ENCODE measurements at places on chromosomes 3 and 15.

DNA sequence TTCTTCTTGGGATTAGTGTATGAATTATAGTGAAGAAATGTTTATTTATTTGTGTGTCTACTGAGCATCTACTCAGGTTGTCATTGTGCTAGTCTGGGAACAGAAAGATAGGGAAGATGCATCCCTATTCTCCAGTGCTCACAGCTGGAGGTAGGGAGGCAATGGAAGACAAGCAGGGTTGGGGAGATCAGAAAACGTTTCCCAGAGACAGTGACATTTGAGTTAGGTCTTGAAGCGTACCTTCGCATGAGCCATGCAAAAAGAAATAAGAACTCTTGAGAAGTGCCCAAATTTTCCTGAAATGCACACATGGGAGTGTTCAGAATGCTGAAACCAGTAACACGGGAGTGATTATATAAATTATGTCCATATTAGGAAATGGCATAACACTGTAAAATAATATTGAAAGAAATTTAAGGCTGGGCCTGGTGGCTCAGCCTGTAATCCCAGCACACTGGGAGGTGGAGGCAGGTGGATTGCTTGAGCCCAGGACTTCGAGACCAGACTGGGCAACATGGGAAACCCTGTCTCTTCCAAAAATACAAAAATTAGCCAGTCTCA, 5.3 kb upstream of the CEMIP start:
- no peak for DNase-seq

DNA sequence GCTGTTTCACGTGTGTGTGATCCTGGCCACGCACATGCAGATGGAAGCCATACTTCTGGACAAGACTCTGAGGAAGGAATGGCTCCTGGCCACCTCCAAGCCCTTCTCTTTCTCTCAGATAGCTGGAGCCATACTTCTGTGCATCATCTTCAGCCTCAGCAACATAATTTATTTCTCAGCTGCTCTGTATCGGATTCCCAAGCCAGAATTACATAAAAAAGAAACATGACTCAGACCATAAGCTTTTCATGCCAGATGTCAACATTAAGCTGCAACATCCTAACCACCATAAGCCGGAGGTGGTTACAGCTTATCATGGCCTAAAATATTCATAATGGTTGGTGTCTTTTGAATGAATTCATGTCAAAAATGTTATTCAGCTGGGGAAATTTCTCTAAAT, 10.6 kb upstream of the KIF23 start:
- DNase-seq, result no peak

DNA sequence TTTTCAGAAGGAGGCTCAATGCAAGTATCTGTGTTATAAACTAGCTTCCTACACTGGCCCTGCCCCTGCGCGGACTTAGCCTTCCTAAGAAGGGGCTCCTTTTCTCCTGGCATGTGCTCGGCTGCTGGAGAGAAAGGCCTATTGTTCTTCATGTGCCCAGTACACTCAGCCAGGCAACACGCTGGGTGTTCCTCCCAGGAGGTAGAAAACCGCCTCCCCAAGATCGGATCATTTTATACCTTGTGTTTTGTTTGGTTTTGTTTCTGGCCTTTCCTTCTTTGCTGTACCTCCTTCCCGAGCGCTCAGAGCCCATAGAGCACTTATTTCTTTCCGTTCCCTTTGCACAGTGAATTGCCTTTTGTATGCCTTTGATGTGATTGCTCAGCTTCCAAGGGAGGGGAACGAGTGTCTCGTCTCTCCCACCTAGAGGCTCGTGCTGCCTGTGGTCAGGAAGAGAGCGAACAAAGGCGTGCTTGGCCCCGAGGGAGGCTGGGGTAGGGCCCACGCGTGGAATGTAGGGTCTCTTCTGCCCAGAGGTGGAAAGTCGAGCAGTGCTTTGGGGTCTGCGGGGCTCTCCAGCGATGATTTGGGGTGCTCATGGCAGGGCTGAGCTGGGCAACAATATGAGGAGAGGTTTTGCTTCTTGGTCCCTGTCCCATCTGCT, 30.0 kb downstream of the CCNL1 start:
- DNase-seq, result peak; percentile 36

GRCh38 chr3:140177943-140178342, 243.0 kb downstream of the CLSTN2 start:
- DNase-seq, result no peak

DNA sequence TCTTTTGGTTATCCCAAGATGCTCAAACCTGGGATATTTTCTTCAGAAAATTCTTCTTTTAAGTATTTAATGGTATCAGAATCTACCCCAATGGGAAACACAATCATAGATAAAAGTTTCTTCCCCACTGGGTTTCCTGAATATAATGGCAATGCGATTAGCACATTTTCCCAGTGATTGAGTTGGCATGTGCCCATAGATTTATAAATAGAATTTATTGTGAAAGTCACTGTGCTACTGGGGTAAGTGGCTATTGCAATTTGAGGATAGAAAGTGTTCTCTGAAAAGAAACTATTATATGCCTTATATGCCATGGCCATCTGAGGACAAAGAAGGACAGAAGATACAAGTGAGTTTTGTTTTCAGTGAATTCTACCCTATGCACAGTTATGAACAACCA, 99.0 kb upstream of the RBMS3 start:
- DNase-seq, result no peak

DNA sequence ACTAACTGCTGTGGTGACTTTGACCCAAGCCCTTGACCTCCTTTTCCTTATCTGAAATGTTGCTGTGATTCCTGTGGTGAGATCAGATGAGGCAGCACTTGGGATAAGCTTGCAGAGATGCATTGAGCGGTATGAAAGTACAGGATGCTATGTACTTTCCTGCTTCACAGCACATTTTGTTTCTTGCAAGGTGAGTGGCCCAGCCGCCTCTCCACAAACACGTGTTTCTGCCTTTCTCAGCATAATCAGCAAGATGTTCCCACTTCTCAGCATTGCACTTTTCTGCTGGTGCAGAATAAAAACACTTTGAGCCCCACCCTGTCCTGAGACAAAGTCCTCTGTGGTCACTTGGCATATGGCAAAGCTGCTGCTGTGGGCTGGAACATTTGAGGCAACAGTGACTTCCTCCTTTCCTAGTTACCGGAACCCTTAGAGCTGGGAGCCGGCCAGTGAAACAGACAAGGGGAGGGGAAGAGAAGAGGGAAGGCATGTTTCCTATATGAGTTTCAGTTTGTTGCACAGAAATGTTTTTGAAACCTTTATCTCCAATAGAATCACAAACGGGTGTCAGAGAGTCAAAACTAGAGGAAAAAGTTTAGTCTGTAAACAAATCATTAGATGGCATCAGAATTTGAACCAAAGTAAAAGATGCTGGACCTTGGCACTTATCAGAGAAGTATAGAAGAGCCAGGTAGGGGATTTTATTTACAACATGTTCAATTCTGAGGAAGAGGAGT, 5.0 kb downstream of the NUDT16 start:
- DNase-seq, result peak; percentile 44

DNA sequence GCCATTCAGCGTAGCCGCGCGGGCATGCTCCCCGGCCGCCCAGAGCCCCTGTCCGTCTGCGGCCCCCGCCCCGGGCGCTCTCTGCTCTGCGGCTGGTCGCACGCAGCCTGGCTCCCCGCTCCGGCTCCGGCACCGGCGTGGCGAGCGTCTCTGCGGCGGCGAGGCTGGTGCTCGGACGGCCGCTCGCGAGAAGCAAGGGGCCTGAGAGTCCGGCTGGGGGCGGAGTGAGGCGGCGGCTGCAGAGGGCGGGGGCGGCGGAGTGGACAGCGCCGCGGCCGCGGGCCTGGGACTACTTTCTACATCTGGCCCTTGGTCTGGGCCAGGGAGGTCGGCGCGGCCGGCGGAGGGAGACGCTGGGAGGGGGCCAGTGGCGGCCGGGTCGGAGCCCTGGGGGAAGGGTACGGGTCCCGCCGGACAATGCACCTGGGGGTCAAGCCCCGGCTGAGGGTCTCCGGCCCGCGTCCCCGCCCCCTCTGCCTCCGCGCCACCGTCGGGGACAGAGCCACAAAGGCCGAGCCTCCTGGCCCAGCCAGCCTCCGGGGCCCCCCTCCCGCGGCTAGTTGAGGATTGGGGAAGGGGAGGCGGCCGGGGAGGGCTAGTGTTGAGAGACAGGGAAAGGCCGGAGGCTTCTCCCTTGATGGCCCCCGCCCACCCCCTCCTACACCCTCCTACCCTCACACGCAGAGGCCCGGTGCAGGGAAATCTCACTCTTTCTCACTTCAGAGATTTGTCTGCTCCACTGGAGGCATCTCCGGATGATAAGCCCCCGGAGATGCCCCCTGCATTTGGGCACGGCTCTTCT, at the start of gene PRTG:
Gene PRTG (minus strand): TSS at position 226 of the 802 bp plus-strand sequence. CDS start 221 bp downstream, at position 5.
- peak; percentile 91 for DNase-seq

- DNase-seq, result peak; percentile 8
Measured at GRCh38 chr15:52137432-52138357, 25.1 kb upstream of the BCL2L10 start.

DNA sequence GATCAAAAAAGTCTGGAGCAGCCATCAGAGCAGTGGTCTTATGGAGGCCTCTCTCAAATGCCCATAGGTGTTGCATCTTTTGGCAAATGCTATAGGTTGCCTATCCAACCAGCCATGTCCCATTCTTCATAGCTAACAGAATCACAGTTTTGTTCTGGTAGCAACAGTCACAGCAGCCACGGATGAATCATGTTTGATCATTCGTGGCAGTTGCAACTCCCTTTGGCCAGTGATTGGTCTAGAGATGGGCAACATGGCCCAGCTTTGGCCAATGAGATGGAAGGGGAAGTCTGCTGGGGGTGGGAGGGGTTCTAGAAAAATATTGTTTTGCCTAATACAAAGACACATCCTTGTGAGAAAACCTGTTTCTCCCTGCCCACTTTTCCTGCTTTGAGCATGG, 50.3 kb upstream of the PPP2R3A start:
- DNase-seq, result no peak

DNA sequence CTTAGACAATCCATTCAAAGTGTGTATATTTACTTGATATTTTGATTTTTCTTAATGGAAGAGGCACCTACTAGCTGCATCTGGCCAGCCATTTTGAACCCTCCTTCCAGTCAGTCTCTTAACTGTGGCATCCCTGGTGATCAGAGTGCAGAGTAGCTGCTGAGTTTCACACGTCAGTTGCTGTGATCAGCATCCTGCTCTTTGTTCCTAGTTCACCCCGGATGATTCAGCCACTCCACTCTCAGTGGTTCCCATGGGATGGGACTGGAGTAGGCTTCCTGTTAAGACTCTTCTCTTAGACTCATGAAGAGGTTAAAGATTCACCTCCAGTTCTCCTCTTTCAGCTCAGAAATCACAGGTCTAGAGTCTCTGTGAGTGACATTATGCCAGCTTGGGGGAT, 75.8 kb downstream of the STXBP5L start:
- no peak for DNase-seq

DNA sequence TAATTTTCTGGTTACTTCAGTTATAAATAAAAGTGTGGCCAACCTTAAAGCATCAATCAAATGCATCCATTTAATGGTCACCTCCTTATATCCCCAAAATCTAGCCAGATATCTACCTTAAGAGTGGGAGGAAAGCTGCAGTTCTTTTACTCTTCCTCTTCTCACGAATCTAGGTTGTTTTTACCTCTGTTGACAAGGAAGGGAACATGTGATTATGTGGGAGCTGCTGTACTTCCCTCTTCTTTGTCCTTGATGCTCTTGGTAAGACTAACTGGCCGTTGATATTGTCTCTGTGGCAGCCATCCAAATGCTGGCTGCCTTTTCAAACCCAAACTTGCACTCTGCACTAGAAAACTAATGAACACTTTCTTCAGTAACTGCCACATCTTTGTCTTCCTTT, 275.3 kb upstream of the CADM2 start:
- no peak for DNase-seq

DNA sequence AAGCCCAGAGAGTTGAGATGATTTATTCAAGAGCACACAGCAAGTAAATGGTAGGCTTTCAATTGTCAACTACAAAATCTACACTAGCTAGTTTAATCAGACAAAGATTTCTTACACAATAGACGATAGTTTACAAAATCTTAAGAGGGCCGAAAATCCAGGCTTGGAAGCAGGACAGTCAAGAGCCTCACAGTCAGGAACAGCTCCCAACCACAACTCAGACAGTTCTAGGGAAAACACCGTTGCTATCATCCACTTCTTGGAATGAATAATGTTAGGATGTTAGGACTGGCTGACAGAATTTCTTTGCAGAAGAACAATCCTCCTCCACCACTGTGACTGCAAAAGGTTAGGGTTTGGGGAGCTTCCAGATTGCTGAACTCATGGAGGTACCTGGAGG, 290.8 kb upstream of the ZPLD1 start:
- no peak for DNase-seq

GRCh38 chr3:69113536-69113935, 8.9 kb downstream of the LMOD3 start:
- DNase-seq, result no peak

DNA sequence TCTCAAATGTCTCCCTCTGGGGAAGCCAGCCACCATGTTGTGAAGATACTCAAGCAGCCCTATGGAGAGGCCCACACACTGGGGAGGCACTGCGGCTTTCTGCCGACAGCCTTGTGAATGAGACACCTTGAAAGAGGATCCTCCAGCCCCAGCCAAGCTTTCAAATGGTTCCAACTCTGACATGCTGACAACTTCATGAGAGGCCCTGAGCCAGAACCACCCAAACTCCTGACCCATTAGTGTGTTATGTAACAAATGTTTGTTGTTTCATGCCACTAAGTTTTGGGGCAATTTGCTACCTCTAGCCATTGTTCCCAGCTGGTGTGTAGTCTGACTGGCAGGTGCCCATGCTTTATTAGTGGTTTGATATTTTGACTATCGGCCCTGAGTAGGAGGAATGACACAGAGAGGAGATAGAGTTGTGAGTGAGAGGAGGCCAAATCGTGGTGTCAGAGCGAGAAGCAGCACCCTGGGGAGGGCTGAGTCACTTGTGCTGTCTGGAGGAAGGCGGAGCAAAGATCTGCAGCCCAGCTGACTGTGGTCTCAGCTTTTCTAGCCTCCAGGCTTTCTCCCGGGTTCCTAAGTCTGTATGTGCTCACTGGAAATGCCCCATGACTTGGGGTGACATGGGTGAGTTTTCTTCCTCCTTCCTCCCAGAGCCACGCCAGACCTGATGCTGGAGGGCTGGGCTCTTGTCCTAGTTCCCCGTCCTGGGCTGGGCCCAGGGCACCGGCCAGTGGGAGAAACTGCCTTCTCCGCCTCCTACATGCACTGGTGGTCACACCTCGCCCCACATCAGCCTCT, 56.7 kb upstream of the BLM start:
- DNase-seq, result peak; percentile 71

Data from thyroid gland (tissue), 4 donors.